ENCODE measurements at places on chromosomes 4 and X.

DNA sequence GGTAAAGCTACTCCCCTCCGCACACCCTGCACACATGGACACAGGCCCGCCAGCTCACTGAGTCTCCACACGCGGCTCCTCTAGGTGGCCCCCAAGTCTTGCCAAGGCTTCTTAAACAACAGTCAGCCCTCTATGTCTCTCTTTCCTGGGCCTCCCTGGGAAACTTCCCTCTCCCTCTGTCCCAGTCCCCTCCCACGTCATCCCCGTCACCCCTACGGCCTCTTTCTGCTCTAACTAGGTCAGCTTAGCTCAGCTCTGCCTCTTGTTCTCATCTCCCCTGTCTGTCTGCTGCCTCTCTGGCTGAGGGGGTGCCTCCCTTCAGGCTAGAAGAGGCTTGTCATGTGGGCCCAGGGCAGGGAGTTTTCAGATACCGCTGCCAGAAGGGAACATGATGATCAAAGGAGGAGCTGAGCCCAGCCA, 38.8 kb downstream of the SEPTIN6 start:
- DNase-seq, result no peak

DNA sequence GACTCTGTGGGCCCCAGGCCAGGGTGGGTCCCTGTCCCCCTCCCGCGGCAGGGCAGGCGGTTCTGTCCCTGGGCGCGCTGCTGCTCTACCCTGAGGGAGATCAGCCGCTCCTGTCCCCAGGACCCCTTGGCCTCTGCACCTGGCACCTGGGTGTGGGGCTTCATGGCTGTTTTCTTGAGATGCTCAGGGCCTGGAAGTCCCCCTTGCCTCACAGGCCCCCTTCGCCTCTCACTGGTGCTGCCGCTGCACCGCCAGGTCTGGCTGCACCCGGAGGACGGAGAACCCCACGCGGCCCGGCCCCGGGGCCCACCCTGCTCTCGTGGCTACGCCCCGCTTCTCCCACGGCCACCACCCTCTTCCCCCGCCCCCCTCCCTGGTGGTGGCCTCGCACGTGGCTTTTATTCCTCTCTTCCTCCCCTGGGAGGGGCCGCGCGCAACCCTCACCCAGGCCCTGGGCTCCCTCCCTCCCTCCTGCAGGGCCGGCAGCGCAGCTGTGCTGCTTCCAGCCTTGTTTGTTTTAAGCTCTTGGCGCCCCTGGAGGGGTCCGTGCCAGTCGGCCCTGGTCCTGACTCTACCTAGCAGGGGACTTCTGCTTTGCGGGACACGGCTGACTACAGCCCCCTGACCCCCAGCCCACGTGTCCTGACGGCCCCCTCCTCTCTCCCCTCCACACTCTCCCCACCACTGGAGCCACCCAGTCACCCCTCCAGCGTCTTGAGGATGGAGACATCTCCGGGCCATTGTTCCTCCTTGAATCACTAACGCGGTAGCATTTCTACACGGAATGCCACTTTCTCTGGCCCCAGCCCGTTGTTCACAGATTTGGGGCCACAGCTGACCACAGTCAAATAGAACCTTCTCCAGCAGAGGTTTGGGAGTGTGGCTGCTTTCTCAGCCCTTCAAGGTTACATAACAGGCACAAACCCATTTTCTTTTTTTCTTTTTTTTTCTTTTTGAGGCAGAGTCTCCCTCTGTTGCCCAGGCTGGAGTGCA, 20.6 kb upstream of the CLDN24 start:
- no peak for DNase-seq

DNA sequence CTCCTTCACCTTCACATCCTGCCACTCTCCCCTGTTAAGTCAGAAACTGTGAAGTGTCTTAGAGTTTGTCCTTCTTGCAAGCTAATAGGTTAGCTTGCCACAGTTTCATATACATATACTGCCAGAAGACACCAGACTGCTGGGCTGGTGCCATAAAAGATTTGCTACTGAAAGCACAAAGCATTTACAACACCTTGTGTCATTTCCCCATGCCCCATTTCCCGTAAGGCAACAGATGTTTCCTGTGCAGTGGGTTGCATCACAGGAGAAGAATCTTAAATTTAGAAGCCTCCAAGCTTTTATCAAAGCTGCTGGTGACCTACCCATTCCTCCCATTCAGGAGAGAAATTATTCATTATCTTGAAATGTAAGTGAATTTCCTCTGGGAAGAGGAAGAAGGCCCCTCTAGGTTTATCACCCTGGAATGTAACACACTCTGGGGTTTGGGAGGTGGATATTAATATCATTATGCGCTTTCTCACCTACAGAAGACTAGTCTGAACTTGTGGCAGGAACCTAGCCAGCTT, 34.5 kb upstream of the RAB33B start:
- DNase-seq, result no peak

DNA sequence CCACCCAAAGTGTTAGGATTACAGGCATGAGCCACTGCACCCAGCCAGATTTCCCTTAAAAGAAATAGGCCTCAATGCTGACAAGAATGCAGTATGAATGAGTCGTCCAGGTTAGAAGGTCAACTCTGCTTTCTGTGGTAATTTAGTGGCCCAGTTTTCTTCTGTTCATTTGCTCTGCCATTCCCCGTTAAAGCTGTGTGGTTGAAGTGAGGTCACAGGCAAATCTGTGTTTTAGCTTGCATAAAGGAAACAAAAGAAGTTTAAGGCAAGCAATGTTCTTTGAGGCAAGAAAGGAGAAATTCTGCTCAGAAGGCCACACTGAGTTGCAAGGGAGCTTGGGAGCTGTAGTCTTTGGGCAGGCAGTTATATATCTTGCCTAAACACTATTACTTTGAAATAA, 176.8 kb downstream of the LARP7 start:
- DNase-seq, result no peak

DNA sequence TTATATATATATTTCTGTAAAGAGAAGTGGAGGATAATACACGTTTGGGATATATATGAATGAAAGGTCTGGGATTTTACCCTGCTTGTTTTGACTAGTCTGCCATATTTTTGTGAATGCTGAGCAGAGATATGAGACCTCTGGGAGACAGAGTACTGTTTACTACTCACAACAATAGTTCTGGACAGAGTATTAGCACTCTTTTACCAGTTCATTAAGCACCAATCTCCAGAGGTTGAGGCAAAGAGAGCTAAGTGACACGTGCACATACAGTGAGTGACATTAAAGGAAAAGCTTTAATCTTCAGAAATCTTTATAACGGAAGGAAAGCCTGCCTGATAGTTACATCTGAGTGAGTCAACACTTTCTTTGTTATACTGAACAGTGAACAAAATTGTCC, 1452.7 kb upstream of the TENM3 start:
- no peak for DNase-seq

GRCh38 chr4:47855350-47855749, 17.5 kb upstream of the CORIN start:
- DNase-seq, result no peak

- DNase-seq, result no peak
Measured at GRCh38 chr4:173573725-173574124, 43.7 kb upstream of the HAND2 start.

DNA sequence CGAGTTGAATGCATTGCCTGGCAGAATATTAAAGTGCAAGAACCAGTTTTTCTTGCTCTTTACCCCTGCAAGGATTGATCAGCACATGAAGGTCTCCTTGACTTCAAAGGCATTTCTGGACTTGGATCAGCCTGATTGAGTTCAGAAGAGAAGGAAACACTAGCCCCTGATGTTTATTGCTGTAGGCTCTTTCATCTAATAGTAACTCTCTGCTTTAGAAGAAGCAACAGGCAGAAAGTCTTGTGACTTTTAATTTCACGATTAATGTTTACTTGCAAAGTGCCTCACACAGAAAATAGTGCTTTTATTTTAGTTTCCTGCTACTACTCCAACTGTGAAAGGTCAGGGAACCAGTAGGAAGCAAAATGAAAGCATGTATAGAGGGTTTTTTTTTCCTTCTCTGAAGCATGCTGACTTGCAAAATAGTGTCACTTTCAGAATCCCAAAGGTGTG, 69.1 kb downstream of the PCDH7 start:
- no peak for DNase-seq

DNA sequence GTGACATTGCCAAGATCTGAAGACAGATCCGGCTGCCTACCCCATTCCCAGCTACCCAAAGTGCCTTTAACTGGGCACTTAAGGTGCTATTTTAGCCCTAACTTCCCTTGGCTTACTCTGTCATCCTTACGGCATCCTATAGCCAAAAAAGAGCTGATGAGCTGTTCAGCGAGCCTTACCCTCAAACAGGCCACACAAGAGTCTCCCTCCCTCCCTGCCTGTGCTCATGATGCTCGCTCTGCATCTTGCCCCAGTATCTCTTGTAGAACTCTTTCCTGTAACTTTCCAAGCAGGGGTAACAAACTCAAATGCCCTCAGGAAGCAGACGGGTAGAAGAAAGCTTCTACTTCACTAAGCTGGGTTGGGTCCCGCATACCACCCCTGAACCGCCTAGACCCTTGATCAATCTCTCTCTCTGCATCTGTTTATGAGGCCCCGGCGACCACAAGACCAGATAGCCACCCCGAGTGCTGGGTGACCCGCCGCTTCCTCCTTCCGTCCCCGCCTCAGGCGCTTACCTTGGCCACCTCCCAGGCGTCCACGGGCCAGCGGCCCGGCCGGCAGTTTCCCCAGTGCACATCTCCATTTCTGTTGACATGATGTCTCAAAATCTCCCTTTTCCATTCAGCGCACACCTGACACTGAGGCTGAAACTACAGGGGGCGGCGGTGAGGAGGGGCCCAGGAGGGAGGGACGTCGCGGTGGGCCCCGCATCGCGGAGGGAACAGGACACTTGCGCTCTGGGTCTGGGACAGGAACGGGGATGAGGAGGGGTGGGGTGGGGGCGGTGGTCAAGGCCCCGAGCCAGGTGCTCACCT, 663 bp downstream of the CXorf38 start:
- DNase-seq, result no peak

DNA sequence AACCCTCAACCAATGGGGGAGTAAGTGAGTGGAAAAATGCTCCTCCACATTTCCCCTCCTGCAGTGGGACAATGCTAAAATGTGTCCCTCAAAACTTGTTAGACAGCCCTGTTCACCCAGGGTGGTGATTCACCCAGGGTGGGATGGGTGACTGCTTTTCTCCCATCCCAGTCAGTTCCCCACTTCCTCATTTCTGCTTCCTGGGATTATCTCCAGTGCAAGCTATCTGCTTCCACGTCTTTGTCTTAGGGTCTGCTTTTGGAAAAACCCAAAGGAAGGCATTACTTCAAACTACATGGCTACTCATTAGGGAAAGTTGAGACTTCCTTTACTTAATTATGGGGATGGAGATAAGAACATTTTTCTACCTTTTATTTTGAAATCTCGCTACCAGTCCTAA, 45.5 kb downstream of the ETNPPL start:
- no peak for DNase-seq

Data from left renal cortex interstitium (tissue), 4 donors.